ENCODE measurements at places on chromosomes 7 and 10.
A peak's percentile ranks its signal among the peaks of the same experiment; 100 is the strongest.

- no peak for DNase-seq
Measured at GRCh38 chr7:19900118-19900517, 126.7 kb upstream of the TMEM196 start.

- no peak for DNase-seq
Measured at GRCh38 chr10:49417311-49418052, 21.6 kb upstream of the DRGX start.

- no peak for DNase-seq
Measured at GRCh38 chr10:96263176-96263575, 8.2 kb downstream of the BLNK start.

- no peak for DNase-seq
Measured at GRCh38 chr7:104096683-104097082, 107.2 kb upstream of the RELN start.

DNA sequence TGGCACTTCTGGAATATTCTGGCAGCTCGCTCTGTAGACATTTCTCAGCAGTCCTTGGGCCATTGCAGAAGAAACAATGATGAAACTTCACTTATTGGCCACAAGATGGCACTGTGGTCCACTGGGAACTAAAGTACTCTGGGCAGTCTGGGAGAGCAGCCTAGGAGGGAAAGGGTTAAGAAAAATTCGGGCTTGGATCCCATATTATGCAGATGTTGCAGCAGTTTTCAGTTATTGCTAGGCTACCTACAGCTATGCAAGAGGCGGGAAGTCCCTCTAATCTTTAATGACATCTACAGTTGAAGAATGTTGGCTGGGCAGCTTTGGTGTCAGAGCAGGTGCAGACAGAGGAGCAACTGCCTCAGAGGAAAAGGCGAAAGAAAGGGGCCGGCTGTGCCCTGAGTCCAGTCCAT lies 201.7 kb upstream of the PRSS58 start:
- peak; percentile 72 for DNase-seq

DNA sequence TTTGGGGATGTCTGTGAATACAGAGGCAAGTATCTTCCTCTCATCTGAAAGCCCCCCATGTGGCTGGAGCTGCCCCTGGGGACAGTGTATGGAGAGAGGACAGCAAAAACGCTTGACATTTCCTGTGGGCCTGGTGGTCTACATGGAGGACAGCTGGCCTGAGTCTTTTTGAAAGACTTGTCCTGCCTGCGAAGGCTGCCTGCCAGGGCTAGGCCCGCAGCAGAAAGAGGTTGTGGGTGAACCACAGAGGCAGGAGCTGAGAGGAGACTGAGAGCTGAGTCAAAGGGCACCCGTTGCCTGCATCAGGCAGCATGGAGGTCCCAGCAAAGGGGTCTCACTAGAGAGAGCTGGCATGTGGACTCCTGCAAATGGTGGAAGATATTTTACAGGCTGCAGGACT lies 66.4 kb downstream of the KAT6B start:
- DNase-seq = no peak
